Stimulated activated CD4-positive, alpha-beta T cell treated with anti-CD3 and anti-CD28 coated beads, Interleukin-1b, Interleukin-23, amount 100 ng/mL, for 1 hour (primary cell): ENCODE measurements at places on chromosomes 6 and 20.

- DNase-seq, result no peak
These were observed 157.8 kb upstream of the PREP start for GRCh38 chr6:105560611-105561066.

DNA sequence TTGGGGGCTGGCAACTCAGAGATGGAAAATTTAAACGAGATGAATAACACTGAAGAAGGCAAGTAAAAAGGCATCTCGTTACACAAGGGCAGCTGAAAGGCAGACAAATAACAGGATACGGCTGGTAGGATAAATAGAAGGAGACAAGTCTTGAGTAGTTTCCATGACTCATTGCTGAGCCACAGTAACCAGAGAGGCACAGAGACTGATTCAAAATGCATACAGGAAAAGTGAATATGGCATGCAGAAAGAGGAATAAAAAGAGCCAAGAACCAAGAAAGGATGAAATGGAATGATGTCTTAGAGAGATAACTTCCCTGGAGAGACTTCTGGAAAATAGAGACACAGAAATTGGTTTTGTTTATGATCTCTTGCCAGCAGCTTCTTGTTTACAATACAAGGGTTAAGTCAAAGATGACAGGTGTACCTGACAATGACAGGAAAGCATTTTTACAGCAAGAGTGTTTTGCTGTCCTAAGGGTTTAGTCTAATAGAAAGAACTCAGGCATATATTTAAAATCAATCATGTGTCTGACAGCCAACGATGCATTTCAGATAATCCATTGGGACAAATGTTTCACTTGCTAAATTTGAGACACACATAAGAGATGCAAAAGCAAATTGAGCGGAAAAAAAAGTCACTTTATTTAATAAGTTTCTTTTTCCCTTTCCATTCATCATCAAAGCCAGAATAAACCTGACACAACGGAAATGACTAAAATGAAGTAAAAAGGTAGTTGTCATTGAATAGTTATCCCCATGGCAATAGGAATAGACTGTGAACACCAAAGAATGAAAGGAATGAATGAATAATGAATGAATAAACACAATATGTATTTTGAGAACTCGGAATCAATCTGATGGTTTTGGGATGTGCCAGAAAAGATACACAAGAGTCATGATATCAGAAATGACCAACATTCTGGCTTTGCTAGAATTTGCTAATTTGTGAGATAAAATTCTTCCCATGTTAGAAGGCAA, 68.0 kb upstream of the KCNQ5 start:
- DNase-seq, result no peak

DNA sequence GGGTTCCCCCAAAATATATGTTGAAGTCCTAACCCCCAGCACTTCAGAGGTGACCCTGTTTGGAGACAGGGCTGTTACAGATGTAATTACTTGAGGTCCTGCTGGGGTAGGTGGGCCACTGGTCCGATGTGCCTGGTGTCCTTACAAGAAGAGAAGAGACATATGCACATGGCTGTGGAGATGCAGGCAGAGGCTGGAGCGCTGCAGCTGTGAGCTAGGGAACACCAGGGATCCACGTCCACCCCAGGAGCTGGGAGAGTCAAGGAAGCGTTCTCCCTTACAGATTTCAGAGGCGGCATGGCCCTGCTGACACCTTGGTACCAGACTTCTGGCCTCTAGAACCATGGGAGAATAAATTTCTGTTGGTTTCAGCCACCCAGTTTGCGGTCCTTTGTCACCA, 11.7 kb upstream of the SLC22A2 start:
- no peak for DNase-seq

DNA sequence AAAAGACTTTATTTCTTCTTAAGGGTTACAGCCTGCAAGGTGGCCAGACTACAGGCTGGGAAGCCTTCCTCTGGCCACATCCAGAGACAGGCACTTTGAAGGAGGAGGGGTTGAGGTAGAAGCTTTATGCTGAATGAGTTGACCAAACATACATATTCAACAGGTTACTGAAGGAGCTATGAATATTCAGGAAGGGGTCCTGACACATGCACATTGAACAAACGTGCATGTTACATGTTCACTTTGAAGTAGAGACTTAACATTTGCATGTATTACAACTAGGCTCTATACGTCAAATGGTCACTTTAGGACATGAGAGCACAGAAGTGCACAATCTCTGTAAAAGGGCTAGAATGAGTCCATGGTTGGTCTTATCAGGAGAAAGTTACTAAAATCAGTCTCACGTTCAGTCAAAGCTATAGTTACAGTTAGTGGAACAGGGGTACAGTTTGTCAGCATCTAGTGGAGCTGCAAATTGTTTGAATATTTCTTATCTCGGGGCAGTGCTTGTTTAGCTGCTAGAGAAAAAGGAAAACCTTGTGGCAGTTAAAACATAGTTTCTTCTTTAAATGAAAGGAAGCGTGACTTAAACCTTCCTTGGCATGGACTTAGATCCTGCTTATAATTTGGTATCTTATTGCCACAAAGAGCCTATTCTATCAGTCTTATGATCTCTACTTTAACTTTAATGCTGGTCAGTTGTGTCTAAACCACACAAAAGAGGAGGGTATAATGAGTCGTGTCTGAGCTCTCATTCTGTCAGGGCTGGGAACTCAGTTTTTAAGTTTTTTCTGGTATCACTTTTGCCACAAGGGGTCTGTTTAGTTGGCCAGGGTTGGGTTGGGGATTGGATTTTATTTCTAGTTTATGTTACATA, 4.6 kb upstream of the ZSCAN9 start:
- DNase-seq, result no peak

DNA sequence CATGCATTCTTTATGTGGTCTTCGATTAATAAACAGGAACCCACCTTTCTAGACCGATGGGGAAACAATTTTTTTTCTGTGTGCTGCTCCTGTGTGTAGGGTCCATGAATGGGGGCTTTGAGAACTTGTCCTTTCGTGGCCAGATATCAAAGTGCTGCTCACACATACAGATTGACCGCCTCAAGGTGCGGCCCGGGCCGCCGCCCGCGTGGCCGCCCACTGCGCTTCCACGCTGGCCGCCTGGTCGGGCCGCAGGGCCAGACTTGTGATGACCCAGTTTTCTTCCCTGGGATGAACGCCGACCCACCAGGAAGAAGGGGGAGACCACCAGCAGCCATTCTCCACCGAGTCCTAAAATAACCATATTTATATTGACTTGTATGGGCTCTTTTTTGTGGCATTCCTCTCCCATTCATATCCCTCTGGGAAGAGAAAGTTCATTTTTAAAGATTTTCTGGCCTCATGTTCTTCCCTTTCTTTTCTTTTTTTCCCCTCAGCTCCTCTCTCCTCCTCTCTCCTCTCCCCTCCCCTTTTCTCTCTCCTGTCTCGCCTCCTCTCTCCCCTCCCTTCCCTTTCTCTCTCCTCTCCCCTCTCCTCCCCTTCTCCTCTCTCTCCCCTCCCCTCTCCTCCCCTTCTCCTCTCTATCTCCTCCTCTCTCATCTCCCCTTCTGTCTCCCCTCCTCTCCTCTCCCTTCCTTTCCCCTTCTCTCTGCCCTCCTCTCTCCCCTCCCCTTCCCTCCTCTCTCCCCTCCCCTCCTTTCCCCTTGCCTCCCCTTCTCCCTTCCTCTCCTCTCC, 264.8 kb upstream of the SUPT3H start:
- DNase-seq, result no peak

- no peak for DNase-seq
These were observed 117.4 kb downstream of the ZFAND3 start for GRCh38 chr6:37936906-37937305.

DNA sequence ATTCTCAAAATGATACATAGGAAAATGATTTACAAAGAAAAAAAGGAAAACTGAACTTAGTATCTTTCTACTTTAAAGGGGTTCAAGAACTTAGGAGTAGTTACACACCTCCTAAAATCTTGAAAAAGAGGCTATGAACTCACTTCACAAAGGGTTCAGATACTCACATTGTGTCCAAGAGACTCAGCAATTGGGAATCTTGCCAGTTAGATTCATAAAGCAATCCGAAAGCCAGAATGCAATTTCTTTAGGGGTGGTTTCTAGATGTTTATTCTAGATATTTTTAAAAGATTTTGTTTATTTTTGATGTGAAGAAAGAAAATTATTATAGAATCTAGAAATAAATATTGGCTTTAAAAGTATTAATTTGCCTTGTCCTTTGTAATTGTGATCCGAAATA, 1.7 kb upstream of the MYB start:
- no peak for DNase-seq

- DNase-seq, result no peak
These were observed 52.5 kb downstream of the RPS12 start for GRCh38 chr6:132866762-132867449.

- DNase-seq, result no peak
These were observed 25.7 kb downstream of the KCNK5 start for GRCh38 chr6:39203436-39204159.

DNA sequence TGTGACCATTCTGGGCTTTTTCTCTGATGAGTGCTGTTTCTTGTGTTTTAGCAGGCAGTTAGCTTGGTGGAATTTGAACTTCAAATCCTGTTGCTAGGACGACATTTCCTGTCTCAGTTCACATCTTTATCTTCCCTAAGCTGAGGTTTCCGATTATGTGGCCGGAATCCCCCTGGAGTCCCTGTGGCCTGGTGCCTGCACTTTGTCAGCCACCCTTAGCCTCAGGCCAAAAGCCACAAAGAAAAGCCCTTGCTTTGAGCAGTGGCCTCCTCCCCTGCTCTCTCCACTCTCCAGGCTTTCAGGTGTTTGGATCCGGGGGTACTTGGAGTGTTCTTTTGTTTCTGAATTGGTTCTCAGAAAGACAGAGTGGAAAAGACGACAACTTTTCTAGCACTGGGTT, 59.9 kb upstream of the PMEPA1 start:
- no peak for DNase-seq

GRCh38 chr20:7926767-7927166, 13.5 kb downstream of the HAO1 start:
- no peak for DNase-seq

- no peak for DNase-seq
These were observed 8.6 kb downstream of the HS3ST5 start for GRCh38 chr6:114334237-114334636.

- DNase-seq, result no peak
These were observed 32.1 kb downstream of the TOX2 start for GRCh38 chr20:43946659-43947315.

- DNase-seq, result no peak
These were observed 25.2 kb downstream of the TFAP2B start for GRCh38 chr6:50843842-50844241.

- DNase-seq, result no peak
These were observed 77.4 kb upstream of the CST7 start for GRCh38 chr20:24871480-24872213.

- no peak for DNase-seq
These were observed 330.8 kb upstream of the PREP start for GRCh38 chr6:105733556-105734162.
